ENCODE measurements at places on chromosomes 3 and 15.

GRCh38 chr15:20368974-20369373 is 172.6 kb downstream of the GOLGA6L6 start:
- no peak for DNase-seq

GRCh38 chr3:171282041-171282440 is 178.2 kb downstream of the TNIK start:
- DNase-seq = no peak

DNA sequence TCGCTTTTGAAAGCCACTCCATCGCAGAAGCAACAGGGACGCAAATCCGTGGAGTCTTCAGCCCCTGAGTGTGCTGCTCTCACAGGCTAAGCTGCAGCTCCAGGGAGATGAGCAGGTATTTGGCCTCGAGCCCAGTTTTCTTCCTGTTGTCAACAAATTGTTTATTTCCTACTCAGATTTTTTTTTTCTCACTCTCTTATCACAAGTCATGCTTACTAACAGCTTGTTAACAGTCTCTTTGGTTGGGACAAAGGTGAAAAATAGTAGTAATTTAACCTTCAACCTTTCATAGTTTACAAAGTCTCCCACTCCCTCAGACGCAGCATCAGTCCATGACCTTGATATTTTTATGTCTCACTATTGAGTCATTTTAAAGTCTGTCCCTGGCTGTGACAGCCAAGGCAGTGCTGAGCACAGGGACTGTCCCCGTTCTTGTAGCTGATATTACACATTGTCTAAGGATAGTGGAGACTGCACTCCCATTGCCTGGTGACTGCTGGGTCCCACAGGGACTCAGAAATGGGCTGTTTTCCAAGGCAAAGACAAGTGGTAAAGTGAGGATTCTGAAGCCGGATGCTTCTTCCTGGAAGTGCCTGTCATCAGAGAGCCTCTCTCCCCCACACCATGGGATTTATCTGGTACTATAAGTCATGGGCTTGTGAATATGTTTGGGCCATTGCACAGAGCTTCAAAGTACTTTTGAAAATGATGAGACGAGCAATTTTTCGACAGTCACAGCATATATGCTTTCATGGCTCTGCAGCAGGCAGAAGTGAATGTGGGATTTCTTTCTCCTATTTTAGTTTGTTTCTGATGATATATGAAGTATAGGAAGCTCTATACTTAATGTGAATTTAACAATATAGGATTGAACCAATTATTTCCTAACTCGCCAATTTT is 59.8 kb upstream of the UNC13C start:
- DNase-seq = no peak

- no peak for DNase-seq
Measured at GRCh38 chr3:17087509-17087908, 202.8 kb downstream of the PLCL2 start.

DNA sequence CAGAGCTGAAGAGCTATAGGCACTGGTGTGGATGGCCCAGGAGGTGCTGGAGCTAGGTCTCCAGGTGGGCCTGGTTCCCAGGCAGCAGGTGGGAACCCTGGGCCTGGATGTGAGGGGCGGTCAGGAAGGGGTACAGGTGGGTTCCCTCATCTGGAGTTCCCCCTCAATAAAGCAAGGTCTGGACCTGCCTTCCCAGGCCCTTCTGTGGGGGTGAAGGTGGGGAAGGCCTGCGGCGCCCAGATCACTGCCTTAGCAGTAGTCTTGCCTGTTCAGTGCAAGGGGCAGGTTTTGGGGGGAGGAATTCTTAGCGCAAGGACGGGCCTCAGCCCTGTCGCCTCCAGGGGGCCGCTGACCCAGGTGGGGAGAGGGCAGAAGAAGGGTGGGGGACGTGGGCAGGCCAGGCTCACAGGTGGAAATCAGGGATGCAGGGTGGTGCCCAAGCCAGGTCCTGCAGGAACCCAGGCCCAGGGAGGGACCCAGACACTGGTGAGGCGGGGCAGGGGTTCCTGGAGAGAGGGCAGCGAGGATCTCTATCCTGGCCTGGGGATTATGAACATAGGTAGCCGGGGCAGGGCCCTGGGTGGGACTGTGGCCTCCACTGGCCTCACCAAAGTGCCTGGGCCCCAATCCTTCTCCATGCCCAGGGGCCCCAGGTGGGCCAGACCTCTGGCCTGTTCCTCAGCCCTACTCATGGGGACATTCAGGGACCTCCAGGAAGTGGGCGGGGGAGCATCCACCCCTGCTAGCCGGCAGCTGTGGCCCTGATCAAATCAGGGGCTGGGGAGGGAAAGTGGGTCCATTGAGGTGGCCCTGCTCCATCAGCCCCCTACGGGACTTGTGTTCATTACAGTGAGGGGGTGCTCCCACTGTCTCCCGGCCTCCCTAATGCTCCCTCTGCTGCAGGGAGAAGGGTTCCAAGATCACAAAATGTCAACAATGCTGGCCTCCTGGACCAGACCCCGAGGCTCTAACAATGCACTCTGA is 25.3 kb downstream of the HDAC11 start:
- no peak for DNase-seq

DNA sequence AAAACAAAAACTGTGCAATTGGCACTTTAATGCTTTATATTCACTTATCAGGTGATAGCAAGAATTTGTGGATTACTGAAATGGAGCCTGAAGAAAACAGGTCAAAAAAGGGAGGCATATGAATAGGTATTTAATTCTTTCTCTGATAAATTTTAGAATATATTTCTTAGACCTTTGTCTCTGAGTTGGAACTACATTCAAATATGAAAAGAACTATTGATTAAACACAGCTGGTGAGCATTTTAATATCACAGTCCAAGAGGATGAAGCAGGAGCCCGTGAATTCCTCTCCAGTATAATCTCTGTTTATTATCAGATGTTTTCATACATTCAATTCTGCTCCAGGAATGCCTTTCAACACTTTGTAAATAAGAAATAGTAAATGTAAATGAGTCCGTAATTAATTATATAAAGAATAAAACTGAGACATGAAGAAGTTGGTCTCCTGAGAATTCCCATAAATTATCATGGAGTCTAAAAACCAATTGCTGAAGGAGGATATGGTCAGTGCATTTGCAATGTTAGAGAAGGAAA is 86.3 kb upstream of the ARHGEF26 start:
- no peak for DNase-seq

GRCh38 chr15:36878684-36879262 is 221.6 kb downstream of the MEIS2 start:
- DNase-seq = no peak

Measured in thymus (tissue), 14 donors.